ENCODE measurements at places on chromosomes 16 and 17.

- no peak for DNase-seq
Measured at GRCh38 chr16:75565640-75566039, 539 bp upstream of the GABARAPL2 start.

GRCh38 chr16:56372013-56372634 lies 53.2 kb downstream of the AMFR start:
- DNase-seq: no peak

GRCh38 chr16:55577887-55578286 lies 11.4 kb downstream of the CAPNS2 start:
- no peak for DNase-seq

GRCh38 chr16:11274964-11275363 lies 1.3 kb downstream of the PRM2 start:
- no peak for DNase-seq

DNA sequence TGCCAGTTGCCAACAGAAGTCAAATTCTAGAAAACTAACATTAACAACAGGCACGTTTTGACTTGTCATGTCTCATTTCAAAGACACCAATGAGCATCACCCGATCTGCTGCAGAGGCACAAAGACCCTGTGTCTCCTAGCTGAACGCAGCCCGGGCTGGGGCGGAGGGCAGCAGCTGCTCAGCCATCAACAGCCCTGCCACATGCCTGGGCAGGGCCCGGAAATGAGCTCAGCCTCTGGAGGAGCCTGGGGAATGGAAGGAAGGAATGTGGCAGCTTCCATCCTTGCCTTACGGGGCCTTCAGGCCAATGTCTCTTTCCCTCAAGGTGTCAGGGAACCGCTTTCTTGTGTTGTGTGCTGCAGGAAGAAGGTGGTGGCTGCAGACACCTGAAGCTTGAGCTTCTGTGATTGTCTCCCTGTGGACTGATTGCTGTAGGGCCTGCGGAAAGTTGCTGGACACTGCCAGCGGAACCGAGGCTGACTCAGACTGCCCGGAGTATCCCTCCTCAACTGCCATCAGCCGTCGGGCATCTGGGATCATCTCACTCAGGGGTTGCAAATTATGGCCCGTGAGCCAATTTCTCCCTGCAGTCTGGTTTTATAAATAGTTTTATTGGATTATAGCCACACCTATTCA lies 7.3 kb downstream of the CDH13 start:
- DNase-seq: peak; percentile 87
